GM04503 (cell line): ENCODE measurements at places on chromosomes 2 and 18.
A peak's percentile ranks its signal among the peaks of the same experiment; 100 is the strongest.

- no peak for DNase-seq
These were observed 101.4 kb upstream of the RAB6C start for GRCh38 chr2:129877795-129878775.

- no peak for DNase-seq
These were observed 22.2 kb upstream of the NT5C1B start for GRCh38 chr2:18611604-18612003.

- DNase-seq: no peak
These were observed 232.3 kb upstream of the MEIS1 start for GRCh38 chr2:66202586-66202985.

DNA sequence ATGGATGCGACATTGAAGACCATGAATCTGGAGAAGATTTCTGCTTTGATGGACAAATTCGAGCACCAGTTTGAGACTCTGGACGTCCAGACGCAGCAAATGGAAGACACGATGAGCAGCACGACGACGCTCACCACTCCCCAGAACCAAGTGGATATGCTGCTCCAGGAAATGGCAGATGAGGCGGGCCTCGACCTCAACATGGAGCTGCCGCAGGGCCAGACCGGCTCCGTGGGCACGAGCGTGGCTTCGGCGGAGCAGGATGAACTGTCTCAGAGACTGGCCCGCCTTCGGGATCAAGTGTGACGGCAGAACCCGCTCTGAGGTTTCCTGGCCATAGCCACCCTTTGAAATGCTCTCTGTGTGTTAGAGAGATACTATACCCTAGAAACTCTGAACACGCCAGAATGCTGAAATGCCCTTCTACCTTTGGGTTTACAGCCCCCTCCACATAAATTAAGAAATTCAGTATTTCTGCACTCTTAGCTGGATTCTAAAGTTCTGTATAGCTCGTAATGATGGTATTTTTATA lies 659 bp downstream of the CHMP1B start:
- no peak for DNase-seq

- DNase-seq: peak; percentile 72
These were observed 37.9 kb downstream of the KCNIP3 start for GRCh38 chr2:95334916-95335641.

DNA sequence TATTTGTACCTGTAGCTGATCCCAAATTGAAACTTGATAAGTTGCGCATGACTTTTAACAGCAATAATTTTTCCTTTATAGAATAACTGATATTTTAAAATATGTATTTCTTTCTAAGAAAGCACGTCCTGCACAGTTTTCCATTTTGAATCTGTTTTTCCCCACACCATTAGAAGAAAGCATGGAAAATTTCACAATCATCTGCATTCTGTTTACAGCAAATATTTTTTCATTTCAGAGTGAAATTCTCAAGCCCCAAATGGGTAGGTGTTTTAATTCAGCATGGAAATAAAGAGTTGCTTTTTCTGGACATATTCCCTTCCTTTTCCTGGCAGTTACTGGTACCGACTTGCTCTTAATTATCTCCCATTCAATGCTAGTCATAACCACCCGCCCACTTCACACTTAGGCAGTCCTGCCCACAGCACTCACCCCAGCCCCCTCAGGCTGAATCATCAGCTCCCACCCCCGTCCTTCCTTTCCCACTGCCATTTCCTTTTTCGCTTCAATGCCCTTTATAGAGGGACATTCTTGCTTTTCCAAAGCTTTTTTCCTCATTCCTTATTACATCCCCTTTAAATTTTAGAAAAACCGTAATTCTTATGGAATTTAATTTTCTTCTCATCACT lies 89.2 kb upstream of the GLS start:
- no peak for DNase-seq

- DNase-seq: no peak
These were observed 65.4 kb downstream of the AAK1 start for GRCh38 chr2:69578198-69578540.

- DNase-seq: no peak
These were observed 172.0 kb upstream of the ALKAL2 start for GRCh38 chr2:459931-460330.

DNA sequence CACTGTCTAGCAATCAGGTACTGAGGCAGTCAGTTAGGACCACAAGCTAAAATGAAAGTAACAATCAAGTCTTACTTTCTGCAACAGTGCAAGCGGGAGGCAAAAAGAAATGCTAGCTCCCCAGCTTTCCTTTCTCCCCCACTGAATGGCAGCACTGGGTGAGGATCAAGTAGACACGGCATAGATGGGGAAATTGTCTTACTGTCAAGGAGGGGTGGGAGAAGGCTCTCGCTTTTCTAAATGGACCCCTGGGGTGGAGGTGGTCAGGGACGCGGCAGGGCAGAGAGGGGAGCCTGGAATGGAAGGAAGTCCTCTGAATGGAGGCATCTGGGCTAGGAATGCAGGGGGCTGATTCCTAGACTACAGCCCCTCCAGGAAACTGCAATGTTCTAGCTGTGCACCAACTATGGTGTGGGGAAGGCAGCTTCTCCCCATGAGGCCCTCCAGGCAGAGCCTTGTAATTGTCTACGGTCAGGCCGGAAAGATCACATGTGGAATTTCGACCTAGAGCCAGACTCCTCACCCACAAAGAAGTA lies 24.3 kb downstream of the METTL8 start:
- DNase-seq: no peak

DNA sequence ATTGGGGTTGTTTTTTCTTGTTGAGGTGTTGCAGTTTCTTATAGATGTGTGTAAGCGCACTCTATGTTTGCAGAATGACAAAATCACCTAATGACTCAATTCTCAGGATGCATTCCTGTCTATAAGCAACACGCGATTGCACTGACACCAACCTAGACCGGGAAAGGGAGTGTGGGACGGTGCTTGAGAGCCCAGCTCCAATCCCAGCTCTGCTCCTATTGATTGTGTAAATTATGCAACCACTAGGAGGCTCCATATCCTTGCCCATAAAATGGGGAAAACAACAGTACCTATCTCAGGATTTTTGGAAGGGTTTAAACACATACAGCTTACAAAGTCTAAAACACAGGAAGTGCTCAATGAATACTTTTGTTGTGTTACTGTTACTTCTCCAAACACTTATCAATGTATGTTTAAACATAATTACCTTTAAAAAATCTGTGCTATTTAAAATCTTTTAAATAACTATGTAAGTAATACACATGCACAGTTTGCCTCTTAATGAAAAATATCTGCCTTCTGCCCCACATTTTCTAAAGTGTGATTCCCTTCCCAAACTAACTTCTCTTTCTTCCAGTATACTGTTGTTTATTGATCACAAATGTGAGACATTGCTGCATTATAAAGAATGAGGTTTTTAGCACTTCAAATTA lies 132.5 kb downstream of the SPHKAP start:
- DNase-seq: peak; percentile 15

- DNase-seq: no peak
These were observed 22.5 kb upstream of the BOK start for GRCh38 chr2:241535871-241536655.

GRCh38 chr2:217980036-217980435 lies 22.8 kb downstream of the TNS1 start:
- DNase-seq: no peak

GRCh38 chr2:134014196-134014960 lies 239.5 kb upstream of the MGAT5 start:
- DNase-seq: peak; percentile 27

GRCh38 chr18:67500522-67501205 lies 15.9 kb downstream of the DSEL start:
- DNase-seq: no peak

DNA sequence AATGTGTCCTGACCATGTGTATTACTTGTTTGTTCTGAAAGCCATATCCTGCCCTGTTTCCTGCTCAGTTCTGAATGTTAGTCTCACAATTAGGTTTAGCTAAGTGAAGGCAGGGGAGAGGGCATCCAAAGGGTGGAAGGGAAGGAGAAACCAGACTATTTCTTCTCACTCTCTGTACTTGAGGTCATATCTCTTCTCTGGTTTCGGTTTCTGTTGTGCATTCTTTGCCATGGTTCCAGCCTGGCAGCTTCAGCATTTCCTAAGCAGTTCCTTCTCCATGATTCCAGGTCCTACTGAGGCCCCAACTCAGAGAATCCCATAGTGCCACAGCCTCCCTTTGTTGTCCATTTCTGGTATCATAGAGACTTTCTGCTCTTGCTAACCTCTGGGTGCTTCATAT lies 40.3 kb upstream of the HNMT start:
- no peak for DNase-seq

DNA sequence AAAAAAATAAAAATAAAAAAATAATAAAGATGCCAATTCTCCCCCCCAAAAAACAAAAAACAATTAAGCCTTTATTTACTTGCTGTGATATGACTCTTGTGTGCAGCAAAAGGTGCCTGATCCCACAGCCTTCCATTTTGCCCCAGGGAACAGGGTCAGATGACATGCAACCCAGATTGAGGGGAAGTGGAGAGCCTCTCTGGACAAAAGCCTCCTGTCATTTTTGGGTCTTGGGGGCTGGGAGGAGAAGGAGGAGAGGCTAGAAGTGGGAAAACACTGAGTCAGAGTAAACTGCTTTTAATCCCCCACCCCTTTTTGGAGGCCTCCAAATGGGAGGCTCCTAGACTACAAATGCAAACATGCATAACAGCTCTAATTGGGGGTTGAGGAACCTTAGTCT lies 46.6 kb upstream of the SCG2 start:
- no peak for DNase-seq

DNA sequence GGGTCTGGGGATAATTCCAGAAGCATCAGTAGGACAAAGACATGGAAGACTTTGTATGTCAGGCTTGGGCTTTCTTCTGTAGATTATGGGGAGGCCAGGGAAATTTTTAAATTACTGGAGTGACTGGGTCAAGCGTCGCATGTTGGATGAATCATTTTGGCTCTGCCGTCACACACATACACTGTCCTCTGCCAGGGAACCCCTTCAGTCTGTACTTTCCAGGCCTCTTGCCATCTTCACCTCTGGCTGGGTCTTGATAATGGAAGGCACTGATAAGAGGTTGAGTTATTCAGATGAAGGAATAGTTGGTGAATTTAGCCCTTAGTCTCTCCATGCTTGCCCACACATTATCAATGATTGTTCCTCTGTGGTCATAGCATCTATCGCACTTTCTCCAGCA lies 895.1 kb upstream of the CELF4 start:
- no peak for DNase-seq

DNA sequence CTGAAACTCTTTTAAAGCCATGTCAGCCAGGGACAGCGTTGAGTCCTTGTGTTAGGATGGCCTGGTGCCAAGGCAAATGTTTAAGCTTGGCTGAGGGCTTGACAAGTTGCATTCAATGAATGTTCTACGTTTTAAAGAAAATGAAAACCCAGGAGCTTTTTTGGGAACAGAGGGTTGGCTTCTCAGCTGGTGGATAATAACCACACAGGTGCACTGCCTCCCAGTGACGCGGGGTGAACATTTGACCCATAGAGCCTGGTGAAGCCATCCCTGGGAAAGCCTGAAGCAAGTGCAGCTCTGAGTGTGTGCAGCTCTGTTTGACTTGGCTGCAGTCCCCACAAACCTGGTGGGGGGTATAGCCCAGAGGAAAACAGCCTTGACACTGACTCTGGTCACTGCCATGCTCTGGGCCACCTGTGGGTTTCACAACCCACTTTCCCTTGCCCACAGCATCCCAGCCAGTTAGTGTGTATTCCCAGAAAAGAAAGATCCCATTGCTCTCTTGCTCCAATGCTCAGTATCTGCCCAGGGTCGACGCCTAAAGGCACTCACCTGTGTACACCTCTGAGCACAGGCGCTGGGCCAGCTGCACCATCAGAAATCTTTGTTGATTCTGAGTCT lies 874.9 kb downstream of the RNF144A start:
- no peak for DNase-seq

DNA sequence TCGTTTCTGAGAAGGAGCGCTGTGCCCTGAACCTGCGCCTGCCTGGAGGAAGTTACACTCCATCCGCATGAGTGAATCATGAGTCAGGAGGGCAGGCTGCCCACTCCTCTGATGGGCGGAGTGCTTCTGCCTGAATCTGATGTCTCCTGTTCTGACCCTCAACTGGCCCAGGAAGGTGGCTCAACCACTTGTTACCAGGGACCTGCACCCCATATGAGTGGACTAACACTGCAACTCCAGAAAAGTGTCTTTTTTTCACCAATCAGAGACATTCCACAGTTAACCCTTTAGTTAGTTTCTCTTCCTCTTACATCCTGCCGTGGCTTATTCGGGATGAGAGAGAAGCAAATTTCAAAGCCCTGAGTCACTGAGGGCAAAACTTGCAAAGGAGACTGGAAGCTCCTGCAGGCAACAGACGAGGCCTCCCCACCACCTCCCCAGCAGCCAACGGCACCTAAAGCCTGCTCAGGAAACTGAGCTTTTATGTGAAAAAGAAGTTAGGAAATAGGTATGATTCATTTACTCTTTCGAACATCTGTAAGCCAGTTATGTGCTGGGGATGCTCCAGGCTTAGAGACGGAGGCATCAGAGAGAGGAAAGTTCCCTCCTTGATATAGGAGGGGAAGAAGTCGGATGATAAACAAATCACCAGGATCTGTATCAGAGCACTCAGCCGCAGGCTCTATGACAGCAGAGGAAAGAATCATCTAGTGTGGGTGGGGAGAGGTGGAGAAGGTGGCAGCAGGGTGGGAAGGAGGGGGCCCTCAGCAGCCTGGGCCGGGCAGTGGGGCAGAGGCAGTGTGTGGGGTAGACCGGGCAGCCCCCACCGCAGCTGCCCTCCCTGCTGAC lies 30.9 kb downstream of the MBP start:
- peak; percentile 92 for DNase-seq

- DNase-seq: no peak
These were observed 86.8 kb downstream of the RBMS1 start for GRCh38 chr2:160406591-160407392.

DNA sequence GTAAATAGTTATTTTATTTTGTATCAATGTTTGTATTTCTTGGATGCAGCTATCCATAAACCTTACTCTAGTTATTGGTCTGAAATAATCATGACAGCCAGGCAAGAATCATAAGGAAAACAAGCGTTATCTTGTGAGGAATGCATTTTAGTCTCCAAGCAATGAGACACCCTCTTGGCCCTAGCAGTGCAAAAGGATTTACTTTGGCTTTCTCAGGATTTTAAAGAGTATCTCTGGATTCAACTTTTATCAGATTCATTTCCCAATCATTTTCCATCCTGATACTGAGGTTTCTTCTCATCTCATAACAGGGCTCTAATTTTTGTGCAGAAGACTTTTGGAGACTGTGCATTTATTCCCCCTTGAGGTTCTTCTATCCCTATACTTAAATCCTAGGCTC lies 480.8 kb downstream of the TMX3 start:
- DNase-seq: no peak

- DNase-seq: no peak
These were observed 53.5 kb downstream of the SLC4A1AP start for GRCh38 chr2:27717070-27717795.
